WTC11 (cell line): ENCODE measurements at places on chromosomes 2 and 18. TPM values are rescaled to one million over a fixed set of nuclear protein-coding genes. Genes with fewer than 3 reads are reported as not detected.

- no peaks in the 10 kb centered on the region for H3K36me3 ChIP-seq
- H3K27ac ChIP-seq, result no peak overlapping the region
- no peaks in the 10 kb centered on the region for H3K27me3 ChIP-seq
- DNase-seq, result no peak
- no peaks in the 10 kb centered on the region for H3K4me1 ChIP-seq
Observed at GRCh38 chr2:59389240-59389639, 1148.1 kb upstream of the FANCL start.

GRCh38 chr2:127700527-127701192 is 637 bp upstream of the SFT2D3 start:
- peak overlapping the region; percentile 87 for H3K4me3 ChIP-seq
- DNase-seq, result peak; percentile 55
- peaks cover 9% of the 10 kb centered on the region for H3K36me3 ChIP-seq
- peaks cover 28% of the 10 kb centered on the region for H3K4me1 ChIP-seq

DNA sequence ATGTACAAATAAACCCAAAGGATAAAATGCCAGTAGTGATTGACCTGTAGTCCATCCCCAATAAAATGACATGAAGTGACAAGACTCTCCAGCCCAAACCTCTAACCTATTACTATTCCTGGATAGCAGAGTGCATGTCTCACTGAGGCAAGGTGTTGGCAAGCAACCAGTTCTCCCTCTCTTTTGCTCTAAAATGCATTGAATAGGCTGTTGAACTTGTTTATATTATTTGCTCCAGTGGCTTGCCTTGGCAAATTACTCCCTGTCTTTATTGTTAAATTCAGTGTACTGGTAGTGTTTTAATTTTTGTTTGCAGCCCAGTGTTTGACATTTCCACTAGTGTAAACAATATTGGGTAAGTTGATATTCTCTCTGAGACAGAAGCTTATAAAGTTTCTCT is 70.5 kb downstream of the CSRNP3 start:
- no peak for DNase-seq
- peaks cover 9% of the 10 kb centered on the region for H3K4me1 ChIP-seq
- H3K27me3 ChIP-seq, result no peaks in the 10 kb centered on the region
- no peak overlapping the region for H3K27ac ChIP-seq
- H3K36me3 ChIP-seq, result no peaks in the 10 kb centered on the region
- H3K4me3 ChIP-seq, result no peak overlapping the region

GRCh38 chr2:165716091-165716490 is 78.0 kb downstream of the GALNT3 start:
- DNase-seq, result no peak
- no peaks in the 10 kb centered on the region for H3K36me3 ChIP-seq
- no peaks in the 10 kb centered on the region for H3K27me3 ChIP-seq
- no peak overlapping the region for H3K27ac ChIP-seq

- H3K4me1 ChIP-seq, result no peaks in the 10 kb centered on the region
- DNase-seq, result no peak
- no peak overlapping the region for H3K4me3 ChIP-seq
- H3K36me3 ChIP-seq, result peaks cover 47% of the 10 kb centered on the region
- H3K27me3 ChIP-seq, result peaks cover 5% of the 10 kb centered on the region; the same call in 1 of the 2 replicates
- H3K27ac ChIP-seq, result no peak overlapping the region
Observed at GRCh38 chr2:5409898-5410381, 282.2 kb upstream of the SOX11 start.

The SERPINB11 gene
- total RNA-seq, result not detected in 3 replicates

The TUBB8B gene
- 0.94 to 1.6 TPM (median 1.2 TPM) in 3 replicates for total RNA-seq

DNA sequence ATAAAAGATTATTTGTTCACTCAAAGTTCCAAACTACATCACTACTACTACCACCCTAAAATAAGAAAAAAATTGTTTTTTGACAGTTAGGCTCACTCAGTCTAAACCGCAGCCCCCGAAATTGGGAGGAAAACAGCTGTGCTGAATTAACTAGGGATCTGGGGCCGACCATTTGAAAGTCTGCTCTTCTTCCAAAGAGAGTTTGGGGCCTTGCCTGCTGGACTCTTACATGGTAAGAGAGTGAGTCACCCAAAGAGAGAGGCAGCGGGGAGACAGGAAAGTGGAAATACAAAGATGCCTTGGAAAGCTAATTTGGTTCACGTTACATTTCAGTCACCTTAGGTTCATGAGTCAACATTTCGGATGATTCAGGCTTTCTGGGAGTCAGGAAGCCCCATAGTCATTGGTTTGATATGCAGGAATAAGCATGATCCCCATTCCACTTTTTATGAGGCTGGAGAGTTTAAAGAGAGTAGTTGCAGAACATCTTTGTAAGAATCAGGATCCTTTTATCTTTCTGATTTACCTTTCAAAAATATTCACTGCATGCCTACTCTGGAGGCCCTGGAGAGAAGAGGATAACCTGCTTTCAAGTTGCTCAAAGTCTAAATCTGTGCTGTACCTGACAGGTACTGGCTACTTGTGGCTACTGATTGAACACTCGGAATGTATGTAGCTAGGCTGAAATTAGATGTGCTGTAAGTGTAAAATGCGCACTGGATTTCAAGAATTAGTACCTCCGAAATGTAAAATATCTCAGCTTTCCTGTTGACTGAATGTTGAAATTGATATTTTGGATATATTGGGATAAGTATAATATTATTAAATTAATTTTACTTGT is 995 bp upstream of the RTN4 start:
- no peaks in the 10 kb centered on the region for H3K36me3 ChIP-seq
- H3K4me3 ChIP-seq, result peak overlapping the region; percentile 99
- H3K27ac ChIP-seq, result peak overlapping the region; percentile 97
- no peak for DNase-seq
- peaks cover 35% of the 10 kb centered on the region for H3K4me1 ChIP-seq
- H3K27me3 ChIP-seq, result no peaks in the 10 kb centered on the region

GRCh38 chr18:74440808-74441427 is 16.2 kb downstream of the DIPK1C start:
- no peak overlapping the region for H3K4me3 ChIP-seq
- H3K27ac ChIP-seq, result no peak overlapping the region
- H3K27me3 ChIP-seq, result peaks cover 3% of the 10 kb centered on the region; the same call in 1 of the 2 replicates

- no peaks in the 10 kb centered on the region for H3K4me1 ChIP-seq
- H3K27ac ChIP-seq, result no peak overlapping the region
- no peaks in the 10 kb centered on the region for H3K27me3 ChIP-seq
Observed at GRCh38 chr2:200442471-200442870, 67.4 kb downstream of the KCTD18 start.

- DNase-seq, result peak; percentile 63
- no peaks in the 10 kb centered on the region for H3K36me3 ChIP-seq
- H3K27me3 ChIP-seq, result peaks cover 23% of the 10 kb centered on the region
- peaks cover 19% of the 10 kb centered on the region for H3K4me1 ChIP-seq
- peak overlapping the region; percentile 8; the same call in 1 of the 2 replicates for H3K27ac ChIP-seq
- H3K4me3 ChIP-seq, result peak overlapping the region; percentile 88
Observed at GRCh38 chr2:156400706-156401678, 35.2 kb upstream of the GPD2 start.
